ENCODE measurements at places on chromosomes 11 and 22.

DNA sequence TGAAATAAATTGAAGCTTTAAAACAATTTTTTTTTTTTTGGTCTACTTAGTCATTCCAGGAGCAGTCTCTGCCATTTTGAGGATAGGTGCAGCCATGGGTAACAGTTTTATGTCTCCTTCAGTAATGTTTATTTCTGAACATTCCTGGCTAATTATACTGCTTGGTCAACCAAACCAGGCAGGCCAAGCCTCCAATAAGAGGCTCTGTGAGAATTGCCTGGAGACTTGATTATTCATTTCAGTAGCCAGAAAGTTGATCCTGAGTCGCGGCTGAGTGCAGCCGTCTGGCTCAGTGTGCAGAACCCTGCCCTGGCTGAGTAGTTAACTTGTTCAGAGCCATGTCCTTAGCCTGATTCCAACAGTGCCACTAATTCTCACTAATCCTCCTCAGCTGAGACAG, 364.0 kb upstream of the FAT3 start:
- no peak for DNase-seq

DNA sequence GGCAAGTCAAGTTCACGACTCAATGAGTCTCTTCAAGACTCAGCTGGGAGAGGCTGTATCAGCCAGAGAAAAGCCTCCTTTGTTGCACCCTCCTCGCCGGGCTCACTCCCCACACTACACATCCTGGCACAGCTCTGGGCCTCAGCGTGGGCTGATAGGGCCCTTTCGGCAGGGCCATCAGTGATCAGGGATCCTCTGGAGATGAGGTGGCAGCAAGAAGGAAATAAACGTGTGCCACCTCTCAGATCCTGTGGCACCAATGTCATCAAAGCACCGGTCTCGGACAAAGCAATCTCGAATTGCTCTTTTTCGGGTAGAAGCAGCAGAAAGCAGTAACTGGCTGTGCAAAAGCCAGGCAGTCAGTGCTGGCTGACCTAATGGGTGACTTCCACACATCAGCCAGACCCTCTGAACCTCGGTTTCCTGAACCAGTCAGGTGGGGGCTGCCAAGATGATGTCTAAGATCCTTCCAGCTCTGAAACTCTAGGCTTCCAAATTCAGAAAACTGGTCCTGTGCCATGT, 2.1 kb downstream of the EHD1 start:
- DNase-seq = no peak

- DNase-seq = no peak
Measured at GRCh38 chr11:85874265-85874664, 19.1 kb downstream of the CCDC83 start.

DNA sequence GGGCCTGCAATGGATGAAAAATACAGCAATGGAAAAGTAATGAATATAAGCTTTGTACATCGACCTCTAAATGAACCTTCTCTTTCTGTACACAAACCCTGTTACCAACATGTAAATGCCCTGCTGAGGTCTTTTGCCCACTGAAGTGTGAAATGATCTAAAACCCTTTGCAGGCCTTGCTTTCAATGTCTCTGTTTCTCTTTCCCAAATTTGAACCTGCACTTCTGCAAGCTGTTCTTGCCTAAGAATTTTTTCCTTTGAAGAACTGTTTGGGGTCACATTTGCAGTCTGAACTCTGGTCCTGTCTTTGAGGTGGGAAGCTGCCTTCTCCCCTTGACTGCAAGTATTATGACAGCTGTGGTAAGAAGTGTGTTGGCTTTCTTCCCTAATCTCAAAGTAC, 1237.1 kb downstream of the FAM181B start:
- DNase-seq = no peak

- no peak for DNase-seq
Measured at GRCh38 chr11:9274499-9275258, 9.5 kb upstream of the DENND5A start.

GRCh38 chr11:23257556-23257955, 397.3 kb upstream of the CCDC179 start:
- no peak for DNase-seq

DNA sequence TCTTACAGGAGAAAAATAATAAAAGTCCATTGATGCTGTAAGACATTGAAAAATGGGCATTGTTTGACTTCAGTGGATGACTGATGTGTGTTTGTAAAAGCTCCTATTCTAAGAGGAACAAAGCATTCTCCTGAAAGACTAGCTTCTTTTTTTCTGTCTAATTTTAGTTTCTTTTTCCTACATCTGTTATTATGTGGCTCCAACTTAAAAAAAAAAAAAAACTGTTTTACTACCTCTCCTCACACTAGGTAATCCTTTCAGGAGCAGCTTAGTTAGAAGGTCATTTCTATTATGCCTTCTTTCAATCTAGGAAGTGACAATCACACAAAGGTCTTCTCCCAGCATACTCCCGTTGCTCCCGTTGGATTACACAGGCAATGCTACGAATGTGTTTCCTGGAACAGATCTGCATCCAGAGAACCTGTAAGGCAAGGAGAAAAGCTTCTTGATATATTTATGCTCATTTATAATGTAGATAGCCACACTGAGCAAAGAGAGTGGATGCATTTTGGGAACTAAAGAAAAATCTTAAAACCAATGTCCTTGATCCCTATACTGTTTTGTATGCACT, 595.1 kb upstream of the CCDC179 start:
- no peak for DNase-seq

DNA sequence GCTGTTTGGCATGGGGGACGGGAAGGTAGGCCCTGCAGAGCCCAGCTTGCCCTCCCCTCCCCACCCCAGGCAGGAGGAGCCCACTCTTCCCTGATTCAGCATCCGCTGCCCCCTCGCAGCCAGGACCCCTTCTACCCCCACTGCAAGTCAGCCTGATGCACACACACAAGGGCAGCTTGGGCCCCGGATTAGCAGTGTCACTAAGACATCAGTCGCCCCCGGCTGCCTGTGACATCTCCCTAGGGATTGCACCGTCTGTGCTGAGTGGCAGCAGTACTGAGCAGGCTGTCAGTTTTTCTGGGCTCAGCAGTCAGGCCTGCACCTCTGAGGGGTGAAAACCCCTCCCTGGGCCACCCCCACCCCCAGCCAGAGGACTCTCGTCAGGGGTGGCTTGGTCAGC, 30.4 kb upstream of the SYT7 start:
- DNase-seq = no peak

- no peak for DNase-seq
Measured at GRCh38 chr11:93348930-93349329, 18.4 kb downstream of the DEUP1 start.

DNA sequence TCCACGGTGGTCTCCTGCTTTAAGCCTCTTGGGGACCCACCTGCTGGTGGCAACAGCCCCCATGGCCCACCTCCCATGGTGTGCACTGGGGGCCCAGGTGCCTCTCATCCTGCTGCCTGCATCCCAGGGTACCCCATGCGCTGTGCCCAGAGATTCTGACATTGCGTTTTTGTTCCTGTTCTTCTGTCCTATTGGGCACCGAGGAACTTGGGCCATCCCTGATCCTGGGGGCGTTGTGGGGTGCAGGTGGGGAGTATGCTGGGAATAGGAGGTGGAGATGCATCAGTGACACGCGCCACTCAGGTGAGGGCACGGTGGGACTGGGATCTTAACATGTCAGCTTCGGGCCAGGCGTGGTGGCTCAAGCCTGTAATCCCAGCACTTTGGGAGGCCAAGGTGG, 12.4 kb upstream of the NAP1L4 start:
- peak; percentile 41 for DNase-seq

DNA sequence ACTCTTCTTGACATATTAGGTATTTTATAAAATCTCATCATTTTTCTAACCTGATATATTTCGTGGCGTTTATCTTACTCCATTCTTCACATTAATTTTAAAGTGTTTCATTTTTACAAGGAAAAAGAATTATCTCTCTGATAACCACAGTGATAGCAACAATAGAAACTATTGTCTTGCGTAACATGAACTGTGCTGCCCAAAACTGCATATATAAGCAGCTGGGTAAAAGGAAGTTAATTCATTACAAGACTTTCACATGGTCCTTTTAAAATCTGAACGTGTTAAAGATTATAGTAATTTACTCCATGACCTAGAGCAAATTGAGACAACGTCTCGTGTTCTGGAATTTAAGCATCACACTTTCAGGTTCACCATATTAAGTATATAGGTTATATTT, 210.4 kb upstream of the GRIA4 start:
- DNase-seq = no peak

GRCh38 chr11:81993755-81994154, 739.9 kb downstream of the FAM181B start:
- DNase-seq = no peak

DNA sequence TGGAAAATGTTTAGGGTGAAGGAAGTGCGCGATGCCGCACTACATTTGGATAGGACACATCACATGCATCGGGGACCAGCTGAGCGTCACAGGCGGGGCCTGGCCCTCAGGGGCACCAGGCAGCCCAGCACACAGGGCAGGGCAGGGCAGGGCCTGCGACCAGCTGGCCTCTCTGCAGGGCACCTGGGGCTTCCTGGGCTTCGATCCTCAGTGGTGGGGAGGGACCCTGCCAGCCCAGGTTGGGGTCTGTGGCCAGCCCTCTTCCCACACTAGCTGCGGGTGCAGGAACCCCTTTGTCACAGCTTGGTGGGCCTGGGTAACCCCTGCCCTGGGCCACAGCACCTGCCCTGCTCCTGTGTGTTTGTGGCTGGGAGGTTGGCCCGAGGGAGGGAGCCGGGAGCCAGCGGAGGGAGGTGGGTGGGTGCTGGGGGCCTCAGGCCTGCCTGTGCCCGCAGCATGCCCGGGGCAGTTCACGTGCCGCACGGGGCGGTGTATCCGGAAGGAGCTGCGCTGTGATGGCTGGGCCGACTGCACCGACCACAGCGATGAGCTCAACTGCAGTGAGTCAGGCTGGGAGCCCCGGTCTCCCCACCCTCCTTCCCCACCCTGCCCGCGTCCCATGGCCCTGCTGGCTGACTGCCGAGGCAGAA, 37.9 kb downstream of the ST14 start:
- DNase-seq = no peak

GRCh38 chr11:67612751-67613150, 6.0 kb downstream of the NDUFV1 start:
- no peak for DNase-seq

GRCh38 chr11:39209981-39210380, 2249.5 kb downstream of the LRRC4C start:
- DNase-seq = no peak

DNA sequence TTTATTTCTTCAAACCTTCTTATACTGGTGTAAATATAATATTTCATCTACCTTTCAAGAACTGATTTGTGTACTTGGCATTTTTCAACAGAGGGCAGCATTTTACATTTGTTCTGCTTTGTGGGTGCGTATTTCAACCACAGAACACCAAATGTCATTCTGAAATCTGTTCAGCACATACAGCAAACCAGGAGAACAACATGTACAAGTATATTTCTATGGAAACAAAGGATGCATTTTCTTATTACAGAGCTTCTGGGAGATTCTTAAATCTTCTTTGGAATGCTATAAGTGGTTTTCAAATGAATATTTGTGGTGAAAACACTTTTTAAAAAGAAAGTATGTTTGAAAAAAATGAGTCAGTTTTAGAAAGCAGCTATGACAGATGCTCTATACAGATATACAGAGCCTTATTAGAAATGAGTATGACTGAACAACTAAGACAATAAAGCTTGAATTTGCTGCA, 946.0 kb downstream of the FAM181B start:
- no peak for DNase-seq

- no peak for DNase-seq
Measured at GRCh38 chr11:110251836-110252235, 44.6 kb downstream of the RDX start.

DNA sequence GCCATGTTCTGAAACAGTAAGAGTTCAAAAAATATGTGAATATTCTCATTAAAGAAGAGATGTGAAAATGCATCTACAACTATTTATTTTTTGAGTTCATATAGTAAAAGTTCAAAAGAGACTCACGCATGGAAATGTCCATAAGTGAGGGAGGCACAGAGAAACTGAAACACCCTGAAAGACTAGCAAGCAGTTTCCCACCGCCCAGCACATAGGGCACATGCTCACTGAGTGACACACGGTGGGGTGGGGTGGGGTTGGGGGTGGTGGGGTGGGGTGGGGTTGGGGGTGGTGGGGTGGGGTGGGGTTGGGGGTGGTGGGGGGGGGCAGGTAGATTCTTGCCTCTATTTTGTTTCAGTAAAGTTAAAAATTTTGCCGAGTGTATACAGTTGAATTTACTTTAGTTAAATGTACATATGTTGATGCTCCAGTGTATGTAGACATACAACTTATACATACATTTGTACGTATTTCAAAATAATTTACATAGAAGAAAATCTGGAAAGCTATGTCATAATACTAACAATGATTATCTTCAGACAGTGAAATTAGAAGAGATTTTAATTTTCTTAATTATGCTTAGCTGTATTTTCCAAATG, 6.3 kb downstream of the CCDC34 start:
- no peak for DNase-seq

DNA sequence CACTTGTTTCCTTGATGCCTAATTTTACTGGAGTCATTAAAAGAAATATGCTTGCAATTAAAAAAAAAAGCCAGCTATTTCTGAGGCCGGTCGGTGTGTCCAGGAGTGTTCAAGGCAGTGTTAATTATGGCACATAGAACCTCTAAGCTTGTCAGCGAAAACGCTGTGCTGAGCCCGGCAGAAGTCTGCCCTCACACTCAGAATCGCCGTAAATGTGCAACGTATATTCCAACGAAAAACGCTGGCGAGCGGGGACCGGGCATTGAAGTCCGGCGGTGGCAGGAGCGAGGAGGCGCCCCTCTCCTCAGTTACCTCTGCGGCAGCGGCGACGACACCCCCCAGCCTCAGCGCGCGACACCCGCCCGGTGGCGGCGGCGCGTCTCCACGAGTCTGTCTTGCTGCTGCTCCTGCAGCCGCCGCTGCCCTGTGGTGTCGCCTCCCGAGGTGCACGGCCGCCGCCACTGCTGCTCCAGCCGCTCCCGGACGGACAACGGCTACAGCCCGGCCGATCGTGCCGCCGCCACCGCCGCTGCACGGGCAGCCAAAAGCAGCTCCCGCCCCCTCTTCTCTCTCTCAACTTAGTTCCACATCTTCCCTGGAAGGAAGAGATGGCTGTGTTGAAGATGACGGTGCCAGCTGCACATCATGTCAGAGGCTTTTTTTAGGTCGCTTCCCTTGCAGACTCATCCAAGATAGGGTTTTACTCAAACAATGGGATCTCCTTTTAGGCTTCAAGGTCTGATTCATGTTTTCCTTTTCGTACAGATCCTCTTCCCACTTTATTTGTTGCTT, 56.0 kb downstream of the JAM3 start:
- DNase-seq = peak; percentile 75

DNA sequence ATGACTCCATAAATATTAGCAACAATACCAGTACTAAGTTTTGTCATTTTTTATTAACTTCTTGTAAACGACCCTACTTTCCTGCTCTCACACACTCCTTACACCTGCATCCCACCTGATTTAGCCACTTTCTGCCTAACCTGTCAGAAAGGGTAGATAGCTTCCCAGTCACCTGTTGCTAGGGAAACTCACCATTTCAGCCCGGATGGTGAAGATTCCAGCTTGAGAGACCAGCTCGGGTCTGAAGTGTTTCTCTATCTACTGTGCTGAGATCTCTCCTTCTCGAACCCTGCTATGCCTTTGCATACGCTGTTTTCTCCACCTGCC, at the start of gene PARVG:
TSS of gene PARVG (plus strand) at position 220 of the 327 bp plus-strand sequence. CDS start 2,405 bp downstream, outside the sequence.
- DNase-seq = no peak
